ENCODE measurements at places on chromosomes 3 and 15. TPM values are rescaled to one million over a fixed set of nuclear protein-coding genes. Genes with fewer than 3 reads are reported as not detected.

Gene ADAM10
- 207 TPM for total RNA-seq

Gene PROK2
- 0.74 TPM for total RNA-seq

Gene CIB2
- total RNA-seq: 11.4 TPM

Gene ERC2
- 3.0 TPM for total RNA-seq

Gene ZNF148
- total RNA-seq: 62.7 TPM

All from urinary bladder (tissue), 4 donors.